ENCODE measurements at places on chromosomes 5 and 9.

- DNase-seq: peak; percentile 56
Observed at GRCh38 chr9:131237931-131238401, 38.3 kb downstream of the FAM78A start.

GRCh38 chr5:40227931-40228330 lies 451.8 kb upstream of the PTGER4 start:
- DNase-seq: no peak

DNA sequence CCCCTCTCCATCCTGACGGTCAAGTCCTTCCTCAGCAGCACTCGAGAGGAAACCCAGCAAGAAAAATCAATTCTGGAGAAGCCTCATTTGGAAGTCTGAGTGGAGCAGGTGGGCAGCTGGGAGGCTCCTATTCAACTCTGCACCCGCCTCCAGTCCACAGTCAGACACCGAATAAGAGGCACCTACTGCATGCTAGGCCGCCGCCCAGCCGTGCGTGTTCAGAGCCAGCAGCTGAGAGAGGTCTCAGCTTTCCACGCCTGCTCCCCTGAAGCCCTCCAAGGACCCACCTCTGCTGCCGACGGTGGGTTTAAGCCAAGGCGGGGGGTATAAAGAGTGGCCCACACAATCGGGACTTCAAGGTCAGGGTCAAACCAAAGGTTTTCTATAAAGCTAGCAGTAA lies 41.9 kb downstream of the VAV2 start:
- peak; percentile 67 for DNase-seq

- no peak for DNase-seq
Observed at GRCh38 chr9:4099976-4100735, 199.7 kb downstream of the GLIS3 start.

GRCh38 chr9:123149067-123149466 lies 115.6 kb downstream of the GPR21 start:
- DNase-seq: no peak

DNA sequence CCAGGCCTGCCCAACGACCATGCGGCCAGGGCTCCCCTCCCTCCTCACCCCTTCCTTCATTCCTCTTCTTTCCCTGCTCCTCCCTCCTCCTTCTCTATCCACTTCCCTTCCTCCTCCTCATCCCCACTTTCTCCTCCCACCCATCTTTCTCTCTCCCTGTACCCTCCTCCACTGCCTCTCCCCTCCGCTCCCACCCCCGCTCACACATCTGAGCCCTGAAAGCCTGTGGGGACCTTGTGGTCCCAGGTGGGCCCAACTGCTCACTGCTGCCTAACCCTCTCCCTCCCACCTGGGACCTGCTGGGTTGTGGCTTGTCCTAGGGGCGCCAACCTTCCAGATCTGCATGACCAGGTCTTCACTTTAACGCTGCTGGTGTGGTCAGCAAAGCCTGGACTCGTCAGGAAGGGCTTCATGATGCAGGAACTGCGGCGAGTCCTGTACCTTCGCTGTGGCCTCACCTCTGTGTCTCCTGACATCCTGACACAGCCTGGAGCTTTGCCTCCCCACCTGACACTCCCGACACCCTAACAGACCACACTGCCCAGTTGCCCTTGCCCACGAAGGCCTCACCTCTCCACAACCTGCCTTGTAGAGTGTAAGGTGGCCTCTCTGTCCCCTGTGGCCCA lies 34.6 kb downstream of the C5orf15 start:
- no peak for DNase-seq

GRCh38 chr9:38486056-38486615 lies 61.9 kb upstream of the IGFBPL1 start:
- DNase-seq: no peak
